ENCODE measurements at places on chromosomes 7 and 10.

- DNase-seq: no peak
These were observed 237.8 kb downstream of the SEMA3E start for GRCh38 chr7:83410989-83411591.

GRCh38 chr7:34162677-34163076, 257.3 kb downstream of the BMPER start:
- no peak for DNase-seq

DNA sequence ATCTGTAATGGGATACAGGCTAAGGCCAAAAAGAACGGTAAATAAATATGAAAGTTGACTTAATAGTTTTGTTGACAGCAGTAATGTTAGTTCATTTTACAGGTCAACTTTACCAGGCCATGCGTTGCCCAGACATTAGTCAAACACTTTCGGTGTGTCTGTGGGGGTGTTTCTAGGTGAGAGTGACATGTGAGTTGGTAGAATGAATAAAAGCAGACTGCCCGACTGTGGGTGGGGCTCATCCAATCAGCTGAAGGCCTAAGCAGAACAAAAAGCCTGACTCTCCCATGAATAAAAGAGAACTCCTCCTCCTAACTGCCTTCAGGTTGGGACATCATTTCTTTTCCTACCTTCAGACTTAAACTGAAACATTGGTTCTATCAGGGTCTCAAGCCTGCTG, 132.3 kb downstream of the MTPAP start:
- DNase-seq: no peak

DNA sequence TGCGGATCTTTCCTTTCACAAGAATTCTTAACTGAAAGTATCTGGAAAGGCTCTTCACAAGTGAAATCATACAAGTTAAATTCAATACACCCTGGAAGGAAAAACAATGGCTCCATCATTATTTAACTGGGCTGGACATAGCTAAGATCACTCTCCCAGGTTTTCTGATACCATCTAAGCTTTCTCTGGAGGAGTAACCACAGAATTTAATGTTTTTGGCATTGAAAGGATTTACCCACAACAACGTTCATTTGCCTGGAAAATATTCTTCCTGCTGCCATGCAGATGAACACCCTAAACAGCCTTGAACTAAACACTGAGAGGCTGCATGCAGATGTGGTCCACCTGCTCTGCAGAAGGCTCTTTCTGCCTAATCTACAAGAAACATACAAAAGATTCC, 4.3 kb downstream of the NEBL start:
- DNase-seq: no peak

Data from stimulated activated CD8-positive, alpha-beta memory T cell treated with anti-CD3 and anti-CD28 coated beads, Interleukin-15, amount 100 ng/mL, for 1 hour (primary cell).